NCI-H1417 treated with DMSO at 0.1 percent for 48 hours (cell line): ENCODE measurements at places on chromosomes 2 and 18.

- no peak for DNase-seq
These were observed 80.1 kb upstream of the SPOPL start for GRCh38 chr2:138421315-138421970.

- no peak for DNase-seq
These were observed 74.0 kb upstream of the FZD7 start for GRCh38 chr2:201959626-201960025.

- DNase-seq = no peak
These were observed 82.0 kb upstream of the TTC39C start for GRCh38 chr18:23932385-23933067.

DNA sequence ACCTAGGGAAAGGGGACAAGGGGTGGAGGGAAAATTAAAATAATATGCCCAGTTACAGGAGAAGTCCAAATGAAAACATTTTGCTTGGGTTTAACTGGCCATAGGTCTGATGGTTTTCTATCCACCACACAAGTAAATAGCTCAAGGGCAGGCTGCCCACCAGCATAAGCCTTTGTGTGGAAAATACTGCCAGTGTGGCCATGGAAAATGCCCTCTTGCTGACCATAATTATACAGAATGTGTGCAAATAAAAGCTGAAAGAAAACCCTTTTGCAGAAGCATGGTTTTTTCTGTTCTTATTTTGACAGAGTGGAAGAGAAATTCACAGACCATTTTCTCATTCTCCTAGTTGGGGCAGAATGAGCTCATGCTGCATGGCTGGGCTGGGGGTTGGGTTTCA is 111.3 kb upstream of the SIX2 start:
- no peak for DNase-seq

DNA sequence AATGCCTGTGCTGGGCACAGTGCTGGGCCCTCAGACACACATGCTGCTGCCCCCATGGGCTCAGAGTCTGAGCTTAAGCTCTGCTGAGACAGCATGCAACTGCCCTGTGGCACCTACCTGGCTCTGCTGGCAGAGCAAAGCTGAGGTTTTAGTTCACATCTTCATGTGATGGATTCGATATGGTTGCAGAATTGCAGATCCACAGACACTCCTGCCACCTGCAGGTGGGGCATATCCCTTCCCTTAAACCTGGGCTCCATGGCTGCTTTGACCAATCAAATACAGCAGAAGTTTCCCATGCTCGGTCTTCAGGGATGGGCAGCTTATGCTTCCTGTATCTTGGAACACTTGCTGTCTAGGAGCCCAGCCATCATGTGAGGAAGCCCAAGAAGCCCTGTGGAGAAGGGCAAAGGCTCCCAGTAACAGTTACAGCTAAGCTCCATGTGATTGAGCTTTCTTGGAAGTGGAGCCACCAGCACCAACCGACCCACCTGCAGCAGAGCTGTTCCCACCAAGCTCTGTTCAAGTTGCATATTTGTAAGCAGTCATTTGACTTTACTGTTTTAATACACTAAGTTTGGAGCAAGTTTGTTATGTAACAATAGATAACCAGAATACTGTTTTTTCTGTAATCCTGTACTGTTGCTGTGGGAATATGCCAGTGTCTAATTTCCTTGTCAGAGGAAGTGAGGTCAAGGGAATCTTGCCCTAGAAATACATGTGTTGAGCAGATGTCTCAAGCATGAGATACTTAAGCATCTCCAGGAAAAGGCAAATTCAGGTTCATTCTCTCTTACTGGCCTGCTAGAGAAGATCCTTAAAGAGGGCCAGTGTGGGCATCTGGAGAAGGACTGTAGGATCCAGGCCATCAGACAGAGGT is 79.3 kb downstream of the SH3RF3 start:
- no peak for DNase-seq

DNA sequence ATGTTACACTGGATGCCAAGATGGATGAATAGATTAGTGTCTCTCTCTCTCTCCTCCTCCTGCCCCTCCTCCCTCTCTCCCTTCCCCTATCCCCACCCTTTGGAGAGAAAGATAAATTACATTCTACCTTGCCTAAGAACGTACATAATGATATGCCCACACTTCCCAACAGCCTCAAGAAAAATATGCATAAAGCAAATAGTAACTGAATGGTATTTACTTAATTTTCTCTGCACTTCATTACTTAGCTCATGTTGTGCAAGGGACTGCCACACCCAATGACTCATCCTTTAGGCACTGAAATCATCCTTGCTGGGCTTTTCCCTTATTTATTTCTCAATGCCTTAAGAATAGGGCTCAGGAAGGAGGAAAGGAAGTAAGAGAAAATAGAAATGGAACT is 137.3 kb upstream of the PID1 start:
- DNase-seq = no peak

- no peak for DNase-seq
These were observed 197.4 kb downstream of the VAPA start for GRCh38 chr18:10111191-10111590.

- DNase-seq = no peak
These were observed 465 bp upstream of the PLEKHA3 start for GRCh38 chr2:178479758-178480226.

DNA sequence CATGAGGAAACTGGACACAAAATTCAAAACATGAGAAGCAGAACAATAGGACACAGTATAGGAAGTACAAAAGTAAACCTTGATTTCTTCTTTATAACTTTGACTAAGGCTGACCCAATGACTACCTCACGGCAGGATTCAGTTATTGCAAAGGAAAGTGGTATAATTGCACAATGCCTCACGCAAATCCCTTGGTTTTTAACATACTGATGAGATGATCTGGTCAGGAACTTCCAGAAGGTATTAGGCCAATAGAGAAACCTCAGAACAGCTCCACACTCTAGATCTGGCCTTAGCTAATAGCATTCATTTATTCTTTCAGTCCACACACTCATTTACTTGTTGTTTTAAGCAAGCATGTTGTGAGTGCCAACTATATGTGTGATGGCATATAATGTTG is 1526.9 kb upstream of the ACVR2A start:
- no peak for DNase-seq

- no peak for DNase-seq
These were observed 21.0 kb upstream of the EDAR start for GRCh38 chr2:109009920-109010610.

DNA sequence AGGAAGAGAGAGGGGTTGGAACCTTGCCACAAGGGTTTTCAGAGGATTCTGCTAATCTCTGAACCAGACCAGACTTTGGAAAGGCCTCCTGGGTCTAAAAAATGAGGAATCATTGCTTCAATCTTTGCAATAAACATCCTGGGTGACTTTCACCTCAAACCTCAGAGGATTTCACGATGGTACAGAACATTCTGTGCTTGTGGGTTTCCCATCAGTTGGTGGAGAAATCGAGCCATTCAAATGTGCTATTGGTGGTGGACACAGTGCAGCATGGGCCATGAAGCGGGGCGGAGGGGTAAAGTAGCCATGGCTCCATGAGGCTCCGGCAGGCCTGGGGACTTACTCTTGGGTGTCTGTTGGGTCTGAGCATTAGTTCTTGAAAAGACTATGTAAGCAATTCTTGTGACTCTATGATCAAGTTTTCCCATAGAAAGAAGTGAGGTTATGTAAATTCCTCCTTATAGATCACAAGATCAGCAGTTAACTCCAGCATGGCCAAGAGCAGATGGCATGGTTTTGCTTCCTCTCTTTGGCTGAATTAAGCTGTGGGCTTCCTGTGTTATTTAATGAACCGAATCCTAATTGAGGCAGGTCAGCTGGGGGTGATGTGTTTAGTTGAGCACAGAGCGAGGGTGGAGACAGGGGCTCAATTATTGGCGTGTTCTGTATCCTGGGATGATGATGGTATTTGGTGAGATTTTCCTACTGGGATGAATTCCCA is 1.9 kb upstream of the IL1R2 start:
- DNase-seq = no peak

DNA sequence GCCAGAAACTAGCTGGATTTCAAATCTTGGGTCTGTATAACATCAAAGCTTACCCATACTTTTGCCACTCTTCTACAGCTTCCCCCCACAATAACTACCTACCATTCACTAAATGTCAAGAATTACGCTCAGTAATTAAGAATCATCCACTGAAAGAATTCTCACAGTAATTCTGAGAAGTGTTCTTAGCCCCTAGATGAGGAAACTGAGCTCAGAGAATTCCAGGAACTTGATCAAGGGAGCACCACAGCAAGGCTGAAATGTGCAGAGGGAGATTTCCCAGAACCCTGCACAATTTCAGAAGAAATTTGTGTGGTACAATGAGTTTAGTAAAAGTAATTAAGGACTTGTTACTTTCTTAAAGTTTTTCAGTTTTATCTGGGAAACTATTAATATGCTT is 194.5 kb upstream of the STK17B start:
- DNase-seq = no peak

DNA sequence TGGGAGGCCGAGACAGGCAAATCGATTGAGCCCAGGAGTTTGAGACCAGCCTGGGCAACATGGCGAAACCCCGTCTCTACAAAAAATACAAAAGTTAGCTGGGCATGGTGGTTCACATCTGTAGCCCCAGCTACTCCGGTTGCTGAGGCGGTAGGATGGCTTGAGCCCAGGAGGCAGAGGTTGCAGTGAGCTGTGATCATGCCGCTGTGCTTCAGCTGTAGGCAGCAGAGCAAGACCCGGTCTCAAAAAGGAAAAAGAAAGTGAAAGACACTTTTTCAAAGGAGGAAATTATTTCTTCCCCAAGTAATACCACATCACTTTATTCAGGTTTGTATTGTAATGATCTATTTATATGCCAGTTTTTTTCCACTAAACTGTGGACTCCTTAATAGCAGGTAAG is 35.7 kb upstream of the TAF4B start:
- no peak for DNase-seq

DNA sequence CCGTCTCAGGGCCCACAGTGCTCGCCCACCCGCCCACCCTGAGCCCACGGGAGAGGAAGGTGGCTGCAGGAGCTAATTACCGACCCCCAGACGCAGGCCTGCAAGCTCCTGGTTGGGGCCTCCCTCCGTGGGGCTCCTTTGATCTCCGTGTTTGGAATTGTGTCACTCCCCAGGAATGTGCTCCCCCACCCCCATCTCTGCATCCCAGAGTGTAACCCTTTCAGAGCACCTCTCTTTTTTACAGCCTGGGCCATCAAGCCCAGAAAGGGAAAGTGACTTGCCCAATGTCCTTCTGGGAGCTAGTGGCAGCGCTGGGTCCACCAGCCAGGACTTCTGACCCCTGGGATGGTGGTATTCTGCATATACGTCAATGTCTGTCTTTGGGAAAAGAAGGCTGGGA is 335.1 kb downstream of the CYRIA start:
- DNase-seq = no peak

- no peak for DNase-seq
These were observed 94.8 kb downstream of the PPP1R1C start for GRCh38 chr2:182080493-182080892.

GRCh38 chr18:63162271-63163014 is 157.1 kb downstream of the BCL2 start:
- no peak for DNase-seq

DNA sequence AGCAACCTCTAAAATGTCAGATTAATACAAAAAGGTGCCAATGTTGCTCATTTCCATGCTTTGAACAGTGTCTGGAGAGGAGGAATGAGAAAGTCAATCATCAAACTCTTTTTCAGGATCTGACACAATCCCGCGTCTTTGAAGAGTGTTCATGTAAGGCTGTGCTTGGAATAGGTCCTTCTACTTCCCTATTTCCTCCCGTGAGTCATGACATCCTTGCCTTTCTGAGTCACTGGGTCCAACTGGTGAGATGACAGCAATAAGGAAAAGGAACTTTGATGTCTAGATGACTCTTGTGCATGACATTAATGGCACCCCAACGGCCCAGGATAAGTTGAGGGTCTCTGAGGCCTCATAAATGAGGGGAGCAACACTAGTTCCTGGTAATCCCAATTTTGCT is 109.0 kb upstream of the CELF4 start:
- no peak for DNase-seq

DNA sequence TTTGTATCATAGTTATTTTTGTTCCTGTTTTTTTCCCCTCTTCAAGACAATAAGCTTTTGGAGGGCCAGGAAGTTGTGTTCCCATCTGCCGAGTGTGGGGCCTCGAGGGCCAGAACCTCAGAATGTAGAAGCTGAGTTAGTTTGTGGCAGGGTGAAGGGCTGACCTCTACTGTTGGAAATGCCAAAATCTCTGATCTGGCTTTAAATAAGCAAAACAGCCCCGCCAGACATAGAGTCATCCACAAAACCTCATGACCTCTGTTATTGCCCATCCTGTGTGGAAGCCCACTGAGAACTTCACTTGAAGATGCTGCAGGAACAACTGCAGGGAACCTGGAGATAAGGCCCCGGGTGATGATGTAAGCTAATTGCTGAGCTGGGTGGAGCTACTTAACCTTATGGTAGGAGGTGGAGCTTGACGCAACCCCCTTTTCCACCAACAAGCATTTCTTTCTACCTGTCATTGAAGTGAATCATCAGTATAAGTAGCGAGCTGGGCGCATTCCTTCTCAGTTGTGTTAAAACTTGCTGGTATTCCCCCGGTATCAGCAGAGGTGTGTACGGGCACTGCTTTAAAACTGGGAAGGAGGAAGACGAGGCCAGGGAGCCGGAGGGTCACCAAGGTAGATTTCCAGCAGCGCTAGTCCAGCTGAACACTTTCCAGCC is 177.2 kb downstream of the NEDD4L start:
- DNase-seq = no peak

GRCh38 chr2:172673056-172673683 is 62.5 kb upstream of the RAPGEF4 start:
- DNase-seq = no peak

DNA sequence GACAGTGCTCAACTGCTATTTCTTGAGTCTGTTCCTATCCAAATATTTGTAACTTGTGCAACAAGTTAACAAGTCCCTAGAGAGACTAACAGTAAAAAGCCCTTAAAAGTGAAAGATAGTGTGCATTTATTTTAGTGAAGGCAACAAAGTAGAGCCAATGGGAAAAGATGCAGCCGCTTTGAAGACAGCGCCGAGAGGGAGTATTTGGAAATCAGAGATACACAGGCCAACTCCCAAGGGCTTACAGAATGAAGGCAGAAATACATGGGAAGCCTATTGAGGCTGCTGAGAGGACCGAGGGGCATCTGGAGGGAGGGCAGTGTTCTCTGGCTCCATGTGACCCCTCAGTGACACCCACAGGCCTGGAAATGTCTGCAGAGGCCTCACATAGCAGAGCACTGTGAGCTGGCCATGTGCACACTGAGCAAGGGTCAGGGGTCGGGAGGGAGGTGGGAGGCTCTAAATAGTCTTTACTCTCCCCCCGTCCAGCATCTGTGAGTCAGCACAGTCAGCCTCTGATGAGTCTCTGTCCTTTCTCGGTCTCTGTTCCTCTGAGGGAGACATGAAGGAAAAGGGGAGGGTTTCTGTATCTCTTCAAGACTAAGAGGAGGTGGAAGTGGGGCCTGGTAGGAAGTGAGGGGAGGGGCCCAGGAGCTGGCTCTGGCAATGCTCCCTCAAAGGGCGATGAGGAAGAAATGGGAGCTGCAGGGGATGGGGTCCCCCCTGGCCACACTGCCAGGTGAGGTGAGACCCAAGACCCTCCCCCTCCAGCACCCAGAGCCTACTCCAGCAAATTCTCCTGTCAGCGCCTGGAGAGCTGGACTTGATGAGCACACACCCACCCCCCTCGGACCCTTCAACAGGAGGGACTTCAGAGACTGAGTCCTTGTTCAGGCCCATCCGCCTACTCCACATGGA is 133.6 kb downstream of the SP3 start:
- no peak for DNase-seq

GRCh38 chr18:49874238-49874637 is 60.9 kb upstream of the ACAA2 start:
- no peak for DNase-seq

GRCh38 chr18:9193031-9193430 is 56.5 kb downstream of the ANKRD12 start:
- no peak for DNase-seq
